ENCODE measurements at places on chromosomes 13 and 19.

DNA sequence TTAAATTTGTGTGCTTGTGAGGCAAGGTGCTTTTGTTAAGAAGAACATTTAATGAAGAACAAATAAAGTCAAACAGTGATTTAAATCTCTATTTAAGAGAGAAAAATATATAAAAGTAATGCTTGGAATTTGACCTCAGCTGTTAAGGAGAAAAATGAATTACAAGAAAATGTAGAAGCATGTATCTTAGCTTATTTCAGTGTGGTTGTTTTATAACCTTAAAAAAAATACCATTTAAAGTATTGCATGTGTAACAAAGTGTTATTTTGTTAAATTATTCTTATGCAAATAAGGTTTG, 537.0 kb upstream of the SPRY2 start:
- no peak for DNase-seq

DNA sequence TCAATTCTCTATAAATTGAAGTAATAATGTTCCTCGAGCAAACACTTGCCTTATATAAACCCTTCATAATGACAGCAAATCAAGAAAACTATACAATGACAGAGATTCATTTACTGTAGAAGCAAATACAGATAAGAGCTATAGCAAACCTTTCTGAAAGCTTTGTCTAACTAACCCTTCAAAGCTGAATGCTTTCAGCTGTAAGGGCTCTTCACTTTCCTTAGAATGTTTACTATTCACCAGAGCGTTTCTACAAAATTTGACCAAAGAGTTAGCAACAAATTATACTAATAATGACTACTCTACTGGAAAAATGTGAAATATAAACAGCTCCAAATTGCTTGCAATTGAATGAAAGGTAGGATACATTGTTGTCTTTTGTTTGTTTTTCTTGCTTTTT, 218.1 kb downstream of the SLITRK5 start:
- DNase-seq: peak; percentile 11

GRCh38 chr19:56838024-56838908, 2.3 kb downstream of the PEG3 start:
- no peak for DNase-seq

DNA sequence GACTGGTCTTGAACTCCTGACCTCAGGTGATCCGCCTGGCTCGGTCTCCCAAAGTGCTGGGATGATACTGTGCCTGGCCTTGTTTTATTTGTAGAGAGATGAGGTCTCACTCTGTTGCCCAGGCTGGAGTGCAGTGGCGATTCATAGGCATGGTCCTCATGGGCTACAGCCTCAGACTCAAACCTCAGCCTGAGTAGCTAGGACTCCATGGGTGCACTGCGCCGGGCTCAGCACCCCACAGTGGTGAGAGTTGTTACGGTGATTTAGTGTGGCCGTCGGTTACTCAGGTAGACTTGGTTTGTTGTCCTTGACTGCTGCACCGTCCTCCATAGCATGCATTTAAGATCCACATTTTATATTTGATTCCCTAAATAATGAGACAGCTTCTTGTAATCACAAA, 80.7 kb downstream of the SLC6A16 start:
- no peak for DNase-seq

DNA sequence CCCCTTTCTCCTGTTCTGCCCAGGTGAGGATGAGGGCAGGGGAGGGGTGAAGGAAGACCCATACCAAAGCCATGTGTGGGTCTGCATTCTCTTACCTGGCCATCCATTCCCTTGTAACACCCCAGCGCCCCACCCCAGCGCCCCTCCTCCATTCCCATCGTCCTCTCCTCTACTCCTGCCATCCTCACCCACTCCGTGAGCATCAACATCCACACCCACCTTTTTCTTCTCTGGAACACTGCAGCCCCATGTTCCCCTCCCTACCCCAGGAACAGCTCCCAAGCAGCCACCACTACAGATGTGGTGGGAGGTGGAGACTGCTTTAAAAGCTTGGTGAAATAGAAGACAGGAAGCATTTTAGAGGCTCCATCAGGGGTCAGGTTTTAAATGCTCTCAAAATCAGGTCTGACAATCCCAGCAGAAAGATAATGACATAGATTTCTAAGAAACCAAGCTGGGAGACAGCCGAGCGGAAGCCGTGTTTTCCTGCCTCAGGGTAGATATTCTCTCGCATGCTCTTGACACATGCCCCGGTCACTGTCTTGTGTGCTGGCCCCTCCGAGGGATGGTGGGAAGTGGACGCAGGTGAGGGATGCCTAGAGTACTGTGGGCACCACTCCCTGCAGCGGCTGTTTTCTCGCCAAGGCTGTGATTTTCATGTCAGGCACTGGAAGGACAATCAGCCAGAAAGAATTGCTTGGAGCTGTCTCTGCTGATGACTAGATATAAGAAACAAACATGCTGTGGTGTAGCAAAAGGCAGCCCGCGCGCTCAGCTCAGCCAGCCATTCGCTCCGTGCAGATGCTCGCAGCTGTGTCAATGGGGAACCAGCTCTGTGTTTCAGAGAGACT, 9.8 kb downstream of the MEDAG start:
- no peak for DNase-seq

- peak; percentile 22 for DNase-seq
Observed at GRCh38 chr19:49361438-49362047, 673 bp downstream of the TEAD2 start.

- DNase-seq: no peak
Observed at GRCh38 chr13:30991184-30991583, 58.7 kb downstream of the TEX26 start.

- no peak for DNase-seq
Observed at GRCh38 chr19:47720669-47721422, 7.6 kb downstream of the EHD2 start.

DNA sequence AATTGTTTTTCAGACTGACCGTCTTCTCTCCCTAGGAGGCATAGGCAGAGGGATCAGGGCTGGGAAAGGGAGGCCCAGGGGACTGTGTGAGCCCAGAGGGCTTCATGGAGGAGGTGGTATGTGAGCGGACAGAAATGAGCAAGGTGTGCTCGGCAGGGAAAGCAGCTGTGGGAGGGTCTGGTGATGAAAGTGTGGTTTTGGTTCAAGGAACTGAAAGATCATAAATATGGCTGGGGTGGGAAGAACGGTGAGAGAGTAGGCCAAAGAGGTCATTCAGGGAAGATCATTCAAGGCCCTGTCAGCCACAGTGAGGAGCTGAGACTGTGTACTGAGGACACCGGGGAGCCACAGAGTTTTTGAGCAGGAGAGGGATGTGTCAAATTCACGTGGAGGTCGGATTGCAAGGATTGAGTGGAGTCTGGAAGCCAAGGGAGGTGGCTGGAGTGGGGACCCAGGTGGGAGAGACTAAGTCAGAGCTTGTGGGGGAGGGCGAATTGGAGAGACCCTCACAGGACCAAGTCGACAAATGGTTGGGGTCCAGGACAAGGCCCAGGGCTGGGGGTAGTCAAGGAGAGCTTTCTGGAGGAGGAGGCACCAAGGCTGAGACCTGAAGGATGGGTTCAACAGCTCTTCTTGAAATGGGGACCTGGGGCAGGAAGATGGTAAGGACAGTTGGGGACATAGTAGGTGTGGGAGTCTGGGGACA, 7.6 kb downstream of the PLD3 start:
- DNase-seq: no peak

- DNase-seq: no peak
Observed at GRCh38 chr13:75637181-75637750, 1.1 kb downstream of the LMO7 start.

DNA sequence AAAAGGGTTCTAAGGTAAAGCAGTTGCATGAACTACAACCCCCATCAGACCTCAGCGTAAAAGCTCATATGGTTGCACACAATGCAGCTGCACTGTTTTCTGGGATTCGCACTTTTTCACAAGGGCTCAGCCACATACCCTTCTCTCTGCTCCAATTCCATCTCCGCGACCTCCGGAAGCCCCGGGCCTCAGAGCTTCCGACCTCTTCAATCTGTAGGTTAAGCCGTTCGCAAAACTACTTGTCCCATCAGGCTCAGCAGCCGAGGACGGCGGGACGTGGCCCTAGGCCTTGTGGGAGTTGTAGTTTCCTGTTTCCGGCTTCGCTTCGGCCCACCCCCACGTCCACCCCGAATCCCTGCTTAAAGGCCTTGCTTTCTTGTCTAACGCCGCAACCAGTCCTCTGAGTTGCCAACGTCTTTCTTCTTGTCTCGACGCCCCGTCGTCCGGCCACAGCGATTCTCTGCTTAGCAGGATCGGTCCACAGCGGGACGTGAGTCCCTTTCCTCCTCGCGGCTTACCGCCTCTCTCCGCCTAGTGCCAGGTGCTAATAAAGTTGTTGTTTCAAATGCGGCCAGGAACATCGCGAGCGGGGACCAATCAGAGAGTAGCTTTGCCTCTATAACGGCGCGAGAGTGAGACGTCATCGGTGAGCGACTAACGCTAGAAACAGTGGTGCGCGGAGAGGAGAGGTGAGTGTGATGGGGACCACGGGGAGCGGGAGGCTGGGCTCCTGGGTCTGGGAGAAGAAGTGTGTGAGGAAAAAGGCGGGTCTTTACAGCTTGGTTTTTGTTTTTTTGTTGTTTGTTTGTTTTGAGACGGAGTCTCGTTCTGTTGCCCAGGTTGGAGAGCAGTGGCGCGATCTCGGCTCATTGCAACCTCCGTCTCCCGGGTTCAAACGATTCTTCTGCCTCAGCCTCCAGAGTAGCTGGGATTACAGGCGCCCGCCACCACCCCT, at the start of the genes PRPF31 and TFPT:
TSS of gene PRPF31 (plus strand) at position 646 of the 955 bp plus-strand sequence. CDS start 2,525 bp downstream, outside the sequence.
TSS of gene TFPT (minus strand) at position 549 of the 955 bp plus-strand sequence. CDS start at position 161, 388 bp downstream.
- DNase-seq: peak; percentile 99

Data from NCI-H1436 (cell line).